Stimulated activated CD4-positive, alpha-beta T cell treated with anti-CD3 and anti-CD28 coated beads, TNF-alpha, amount 100 ng/mL, for 4 hours (primary cell): ENCODE measurements at places on chromosomes 7 and 10.

- DNase-seq, result no peak
Measured at GRCh38 chr10:4684434-4684833, 141.6 kb upstream of the AKR1E2 start.

GRCh38 chr10:30456266-30456665 lies 22.3 kb downstream of the MAP3K8 start:
- no peak for DNase-seq

GRCh38 chr7:41592794-41593193 lies 110.1 kb downstream of the INHBA start:
- no peak for DNase-seq

GRCh38 chr7:128247640-128248194 lies 6.6 kb downstream of the LEP start:
- DNase-seq, result no peak

- DNase-seq, result no peak
Measured at GRCh38 chr10:79275431-79275851, 71.8 kb upstream of the PPIF start.

DNA sequence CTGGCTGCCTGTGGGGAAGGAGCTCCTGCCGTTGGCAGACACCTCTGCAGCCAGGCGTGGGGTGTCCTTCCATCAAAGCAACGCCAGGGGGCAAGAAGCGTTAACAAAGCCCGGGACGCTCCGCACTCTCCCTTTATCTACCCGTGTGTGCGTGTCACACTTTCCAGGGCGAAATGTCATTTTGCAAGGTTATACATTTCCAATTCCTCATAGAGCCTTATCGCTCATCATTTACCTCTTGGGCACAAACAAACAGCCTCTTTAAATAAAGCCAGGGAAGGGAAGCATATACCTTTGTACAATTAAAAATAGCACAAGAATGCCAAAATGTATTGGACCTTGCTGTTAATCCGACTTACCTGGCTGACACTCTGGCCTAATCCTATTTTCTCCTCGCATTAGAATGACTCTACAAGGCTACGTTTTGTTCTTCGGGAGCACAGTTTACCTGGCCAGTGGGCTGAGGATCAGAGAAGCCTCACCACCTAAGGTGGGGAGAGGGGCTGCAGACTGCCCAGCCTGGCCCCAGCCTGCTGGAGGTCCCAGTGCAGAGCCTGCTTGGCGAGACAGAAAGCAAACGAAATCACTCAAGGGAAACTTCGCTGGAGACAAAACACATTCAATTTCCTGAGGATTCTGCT lies 77.6 kb upstream of the EN2 start:
- peak; percentile 50 for DNase-seq

GRCh38 chr7:22876986-22877729 lies 54.5 kb upstream of the TOMM7 start:
- no peak for DNase-seq

- no peak for DNase-seq
Measured at GRCh38 chr10:104028146-104028545, 57.5 kb downstream of the COL17A1 start.

GRCh38 chr7:53397911-53398310 lies 362.5 kb downstream of the POM121L12 start:
- no peak for DNase-seq

- DNase-seq, result no peak
Measured at GRCh38 chr10:18610517-18610916, 40.9 kb downstream of the NSUN6 start.

GRCh38 chr7:37311355-37311754 lies 137.3 kb downstream of the ELMO1 start:
- DNase-seq, result peak; percentile 8

DNA sequence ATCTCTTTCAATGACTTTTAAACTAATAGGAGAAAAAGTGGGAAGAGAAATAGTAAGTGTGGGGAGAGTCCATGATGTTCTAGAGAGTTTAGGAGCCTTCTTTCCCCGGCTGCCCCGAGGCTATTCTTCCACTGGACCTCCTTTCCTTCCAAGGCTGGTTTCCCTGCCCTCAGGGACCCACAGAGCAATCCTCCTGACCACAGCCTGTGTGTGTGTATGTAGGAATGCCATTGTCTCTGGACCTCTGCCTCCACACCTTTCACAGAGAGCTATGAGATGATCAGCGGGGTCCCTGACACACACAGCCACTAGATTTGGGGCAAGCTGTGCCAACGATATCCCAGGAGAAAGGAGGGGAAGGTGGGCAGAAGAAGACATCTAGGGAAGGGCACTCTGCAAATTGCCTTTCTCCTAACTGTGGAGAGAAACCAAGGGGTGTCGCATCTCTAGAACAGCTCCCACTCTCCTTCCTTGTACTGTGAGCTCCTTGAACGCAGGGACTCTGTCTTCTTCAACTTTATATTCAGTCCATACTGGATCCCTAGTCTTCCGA lies 13.3 kb upstream of the CHCHD3 start:
- no peak for DNase-seq

GRCh38 chr7:66790196-66790595 lies 49.7 kb downstream of the RABGEF1 start:
- no peak for DNase-seq

DNA sequence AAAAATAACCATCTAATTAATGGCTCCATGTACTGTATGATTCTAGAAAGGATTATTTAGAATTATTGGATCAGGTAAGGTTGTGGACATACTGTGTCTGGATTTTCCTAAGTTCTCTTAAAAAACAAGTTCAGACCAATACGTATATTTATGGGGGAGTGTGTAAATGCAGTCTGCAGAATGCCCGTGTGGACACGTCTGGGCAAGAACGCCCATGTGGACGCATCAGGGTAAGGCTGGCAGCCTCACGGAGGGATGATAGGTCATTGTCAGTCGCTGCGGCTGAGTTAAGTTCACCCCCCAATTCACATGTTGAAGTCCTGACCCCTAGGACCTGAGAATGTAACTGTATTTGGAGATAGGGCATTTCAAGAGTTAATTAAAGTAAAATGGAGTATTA lies 160.0 kb upstream of the SHH start:
- no peak for DNase-seq

DNA sequence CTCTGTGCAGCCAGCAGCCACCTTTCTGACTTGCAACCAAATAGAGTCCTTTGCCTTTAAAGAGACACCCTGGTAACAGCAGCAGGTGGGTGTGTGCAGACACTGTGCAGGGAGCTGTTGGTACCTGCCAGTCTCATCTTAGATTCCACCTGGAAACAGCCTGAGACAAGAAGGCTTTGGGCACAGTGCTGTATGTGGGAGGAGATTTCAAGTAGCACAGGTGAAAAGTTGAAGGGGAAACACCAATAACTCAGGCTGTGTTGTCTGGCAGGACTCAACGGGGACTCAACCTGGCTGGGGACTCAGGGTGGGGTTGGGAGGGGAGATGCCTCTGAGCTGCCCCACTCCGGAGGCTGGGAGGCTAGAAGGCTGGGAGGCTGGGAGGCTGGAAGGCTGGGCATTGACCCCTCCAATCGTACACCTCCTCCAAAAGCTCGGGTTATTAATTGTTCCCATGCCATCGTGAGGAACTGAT lies 6.7 kb downstream of the CPXM2 start:
- DNase-seq, result no peak

GRCh38 chr7:114956702-114957101 lies 34.8 kb downstream of the MDFIC start:
- no peak for DNase-seq

DNA sequence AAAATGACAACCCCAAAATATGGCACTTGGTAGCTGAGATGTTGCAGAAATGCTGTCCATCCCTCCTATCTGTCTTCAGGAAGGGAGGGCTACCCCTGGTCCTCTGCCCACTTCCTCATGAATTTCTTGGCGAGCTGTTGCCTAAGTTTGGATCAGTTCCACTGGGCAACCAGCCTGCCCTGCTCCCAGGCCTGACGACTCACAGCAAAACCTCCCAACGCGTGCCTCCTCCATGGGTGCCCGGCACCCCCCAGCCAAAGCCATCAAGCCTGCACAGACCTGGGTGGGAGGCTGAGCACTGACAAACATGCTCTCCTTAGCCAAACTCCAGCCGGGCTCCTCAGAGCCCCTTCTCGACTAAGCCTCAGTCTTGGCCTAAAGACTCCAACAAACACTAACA lies 8.9 kb downstream of the VSTM4 start:
- DNase-seq, result no peak

DNA sequence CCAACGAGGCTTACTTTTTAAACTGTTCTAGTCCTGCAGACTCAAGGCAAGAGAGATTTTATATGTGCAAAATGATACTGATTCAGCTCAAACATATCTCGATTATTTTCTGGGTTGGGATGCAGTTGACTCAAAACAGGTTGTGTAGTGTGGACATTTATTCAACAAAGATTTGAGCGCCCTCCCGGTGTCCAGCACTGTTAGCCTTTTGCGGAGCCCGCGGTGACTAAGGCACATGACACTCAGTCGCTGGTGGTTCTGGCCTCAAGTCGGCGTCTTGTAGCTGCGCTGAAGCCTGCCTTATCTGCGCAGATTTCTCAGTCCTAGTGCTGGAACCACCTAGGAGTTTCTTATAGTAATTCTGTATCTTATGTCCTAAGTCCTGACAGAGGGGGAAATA lies 938 bp upstream of the CADPS2 start:
- DNase-seq, result no peak
